ENCODE measurements at places on chromosomes 7 and 10. TPM values are rescaled to one million over a fixed set of nuclear protein-coding genes. Genes with fewer than 3 reads are reported as not detected.

Gene RSPH10B
- 0.21 TPM for total RNA-seq

Gene SFRP5
- 1.4 TPM for total RNA-seq

Gene HMX2
- total RNA-seq = not detected

Gene CRYGN
- total RNA-seq = 0.16 TPM

Gene RBM48
- total RNA-seq = 18.6 TPM

Gene IQUB
- total RNA-seq = 1.1 TPM

Gene TBATA
- total RNA-seq = not detected

Gene ZNF736
- 7.6 TPM for total RNA-seq

Gene CACNB2
- not detected for total RNA-seq

Gene ZMIZ1
- total RNA-seq = 7.1 TPM

Gene LRIT1
- total RNA-seq = 0.11 TPM

Gene NUTM2E
- total RNA-seq = 0.21 TPM

Gene UCMA
- total RNA-seq = not detected

Gene PRPS1L1
- not detected for total RNA-seq

Gene PDLIM1
- total RNA-seq = 3.9 TPM
